NCI-H1417 treated with DMSO at 0.1 percent for 48 hours (cell line): ENCODE measurements at places on chromosomes 7 and 10.

- no peak for DNase-seq
These were observed 44.7 kb upstream of the PITRM1 start for GRCh38 chr10:3217301-3217700.

DNA sequence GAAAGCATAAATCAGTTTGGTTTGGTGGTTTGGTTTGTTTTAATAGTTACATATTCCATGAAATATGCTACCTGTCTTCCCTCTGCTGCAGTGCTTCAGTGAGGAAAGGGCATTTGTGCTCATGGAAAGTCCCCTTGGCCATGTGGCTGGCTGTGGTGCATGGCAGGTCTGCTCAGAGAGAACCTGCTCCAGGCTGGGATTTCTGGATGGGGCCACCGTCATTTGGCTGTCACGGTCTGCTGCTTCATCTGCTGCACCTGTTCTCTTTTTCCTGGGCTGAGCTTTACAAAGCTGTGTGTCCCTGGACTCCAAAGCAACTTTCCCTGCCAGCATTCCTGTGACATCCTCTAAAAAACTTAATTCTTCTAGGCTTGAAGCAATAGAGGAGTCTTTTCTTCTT, 8.9 kb downstream of the CDK14 start:
- no peak for DNase-seq

- DNase-seq, result no peak
These were observed 108.8 kb downstream of the ABCA13 start for GRCh38 chr7:48280100-48280499.

DNA sequence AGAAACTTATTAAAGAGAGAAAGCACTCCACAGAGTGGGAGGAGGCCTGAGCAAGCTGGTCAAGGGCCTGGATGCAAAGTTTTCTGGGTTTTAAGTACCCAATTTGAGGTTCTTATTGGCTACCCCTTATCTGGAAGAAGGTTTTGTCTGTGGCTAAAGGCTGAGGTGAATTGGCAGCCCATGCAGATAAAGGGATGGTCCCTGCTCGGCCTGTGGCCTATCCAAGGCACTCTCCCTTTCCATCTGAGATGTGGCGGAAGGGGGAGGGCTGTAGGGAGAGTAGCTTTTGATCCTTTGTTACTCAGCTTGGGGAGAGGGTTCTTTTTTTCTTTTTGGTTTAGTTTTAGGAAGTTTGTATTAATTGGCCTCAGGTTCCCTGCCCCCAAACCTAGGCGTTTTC, 465.1 kb downstream of the ATRNL1 start:
- DNase-seq, result no peak

GRCh38 chr7:45101748-45102147, 9.7 kb downstream of the TBRG4 start:
- no peak for DNase-seq

GRCh38 chr7:99340659-99341058, 15.0 kb downstream of the ARPC1A start:
- DNase-seq, result no peak

DNA sequence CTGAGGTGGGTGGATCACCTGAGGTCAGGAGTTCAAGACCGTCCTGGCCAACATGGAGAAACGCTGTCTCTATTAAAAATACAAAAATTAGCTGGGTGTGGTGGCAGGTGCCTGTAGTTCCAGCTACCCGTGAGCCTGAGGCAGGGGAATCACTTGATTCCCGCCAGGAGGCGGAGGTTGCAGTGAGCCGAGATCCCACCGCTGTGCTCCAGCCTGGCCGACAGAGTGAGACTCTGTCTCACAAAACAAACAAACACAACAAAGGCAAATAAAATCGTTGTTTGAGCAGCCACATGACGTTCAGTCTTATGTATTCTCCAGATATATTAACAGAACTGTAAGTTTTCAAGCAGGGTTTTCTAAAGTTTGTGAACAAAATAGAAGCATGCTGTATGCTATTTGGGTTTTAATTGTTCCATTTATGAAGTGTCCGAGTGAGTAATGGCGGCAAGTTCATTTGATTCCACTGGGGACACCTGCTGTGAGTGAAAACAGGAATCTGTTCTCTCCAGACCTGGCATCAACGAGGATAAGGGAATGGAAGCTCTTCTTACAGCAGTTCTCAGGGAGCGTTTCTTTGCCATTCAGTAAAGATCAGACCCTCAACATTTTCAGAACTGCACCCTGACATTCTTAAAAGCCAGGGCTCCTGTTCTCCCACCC, 122.5 kb upstream of the PITRM1 start:
- DNase-seq, result peak; percentile 65

DNA sequence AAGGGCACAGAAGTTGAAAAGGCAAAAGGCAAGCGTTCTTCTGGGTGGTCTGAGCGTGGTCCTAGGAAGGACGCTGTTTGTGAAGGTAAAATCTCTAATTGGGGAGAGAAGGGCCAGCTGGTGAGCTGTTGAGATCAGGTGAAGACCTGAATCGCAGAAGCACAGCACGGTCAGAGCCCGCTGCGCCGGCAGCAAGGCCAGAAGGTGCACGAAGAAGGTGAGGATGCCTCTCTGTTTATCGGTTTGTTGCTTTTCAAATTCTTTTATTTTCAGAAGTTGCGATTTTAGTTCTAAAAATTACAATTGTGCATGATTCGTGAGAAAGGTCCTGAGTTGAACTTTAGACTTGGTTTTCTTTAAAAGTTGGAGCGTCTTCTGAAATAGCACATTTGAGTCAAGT, 247.8 kb upstream of the FOXK1 start:
- DNase-seq, result no peak

- no peak for DNase-seq
These were observed 70.0 kb upstream of the COL13A1 start for GRCh38 chr10:69731698-69732097.

GRCh38 chr7:154919344-154920225, 83.3 kb downstream of the PAXIP1 start:
- no peak for DNase-seq

DNA sequence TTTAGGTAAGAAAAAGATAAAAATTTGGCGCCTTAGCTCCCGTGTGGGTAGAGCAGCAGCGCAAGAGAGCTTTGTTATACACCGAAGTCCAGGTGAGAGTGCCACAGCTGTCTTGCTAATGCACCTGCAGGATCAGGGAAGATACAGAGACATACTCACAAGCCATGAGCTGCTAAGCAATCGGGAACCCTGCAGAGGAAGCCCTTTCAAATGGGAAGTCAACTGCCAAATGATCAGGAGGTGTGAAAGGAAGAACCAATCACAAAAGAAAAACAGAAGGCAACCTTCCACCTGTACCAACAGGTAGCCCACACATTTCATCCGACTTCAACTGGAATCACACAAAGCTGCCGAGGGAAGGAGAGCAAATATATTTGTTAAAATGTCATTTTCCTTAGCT, 610.5 kb upstream of the PFKP start:
- DNase-seq, result no peak

DNA sequence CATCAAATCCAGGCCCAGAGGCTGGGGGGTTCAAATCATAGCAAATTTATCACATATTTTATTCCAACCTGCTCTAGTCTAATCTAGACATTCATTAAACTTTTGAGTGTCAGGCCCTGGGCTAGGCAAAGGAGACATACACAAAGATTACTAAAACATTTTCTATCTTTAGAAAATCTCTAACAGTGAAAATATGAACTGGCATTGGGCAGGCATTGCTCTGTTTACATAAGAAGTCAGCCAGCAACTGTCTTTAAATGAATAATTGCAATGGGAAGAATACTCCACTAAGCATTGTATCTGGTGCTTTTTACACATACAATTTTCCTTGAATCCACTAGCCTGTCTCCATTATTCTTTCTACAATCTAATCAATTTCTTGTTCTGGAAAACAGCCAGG, 222.5 kb upstream of the LRRN3 start:
- no peak for DNase-seq

GRCh38 chr10:133258066-133258817, 18.4 kb downstream of the ADAM8 start:
- no peak for DNase-seq

DNA sequence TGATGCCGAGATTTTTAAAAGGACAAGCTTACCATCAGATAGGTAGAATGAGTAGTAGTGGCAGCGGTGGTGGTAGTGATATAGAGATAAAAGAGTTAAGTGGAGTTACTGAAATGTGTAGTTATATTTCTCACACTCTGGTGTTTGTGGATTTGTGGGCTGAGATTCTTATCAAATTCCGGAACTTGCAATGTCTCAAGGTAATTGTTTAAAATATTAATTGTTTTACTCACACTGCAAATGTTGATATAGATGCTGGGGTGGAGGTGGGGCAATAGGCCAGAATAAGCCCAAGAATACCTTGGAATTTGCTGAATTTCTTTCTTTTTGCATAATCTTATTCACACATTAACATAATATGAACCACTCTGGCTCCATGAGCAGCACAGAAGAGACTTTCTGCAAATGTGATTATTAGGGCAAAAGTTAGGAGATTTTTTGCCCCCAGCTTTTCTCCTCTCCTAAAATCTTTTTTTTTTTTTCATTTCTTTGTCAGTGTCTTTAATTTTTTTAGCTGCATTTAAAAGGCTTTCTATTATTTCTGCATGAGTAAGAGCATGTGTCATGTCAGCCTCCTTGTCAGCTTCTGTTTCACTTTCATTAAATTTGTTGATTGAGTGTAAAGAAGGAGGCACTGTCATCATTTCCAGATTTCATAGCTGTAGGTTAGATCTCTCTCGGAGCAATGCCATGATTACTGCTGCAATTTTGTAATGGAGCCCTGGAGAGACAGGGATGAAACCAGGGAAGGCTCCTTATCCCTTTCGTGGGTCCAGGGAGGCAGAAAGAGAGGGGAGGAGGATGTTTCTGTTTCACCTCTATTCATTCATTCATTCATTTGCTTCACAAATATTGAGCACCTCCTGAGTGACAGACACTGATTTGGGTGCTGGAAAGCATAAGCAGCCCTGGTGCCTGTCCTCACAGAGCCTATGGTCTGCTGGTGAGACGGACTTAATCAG, 13.1 kb upstream of the SGMS1 start:
- no peak for DNase-seq

DNA sequence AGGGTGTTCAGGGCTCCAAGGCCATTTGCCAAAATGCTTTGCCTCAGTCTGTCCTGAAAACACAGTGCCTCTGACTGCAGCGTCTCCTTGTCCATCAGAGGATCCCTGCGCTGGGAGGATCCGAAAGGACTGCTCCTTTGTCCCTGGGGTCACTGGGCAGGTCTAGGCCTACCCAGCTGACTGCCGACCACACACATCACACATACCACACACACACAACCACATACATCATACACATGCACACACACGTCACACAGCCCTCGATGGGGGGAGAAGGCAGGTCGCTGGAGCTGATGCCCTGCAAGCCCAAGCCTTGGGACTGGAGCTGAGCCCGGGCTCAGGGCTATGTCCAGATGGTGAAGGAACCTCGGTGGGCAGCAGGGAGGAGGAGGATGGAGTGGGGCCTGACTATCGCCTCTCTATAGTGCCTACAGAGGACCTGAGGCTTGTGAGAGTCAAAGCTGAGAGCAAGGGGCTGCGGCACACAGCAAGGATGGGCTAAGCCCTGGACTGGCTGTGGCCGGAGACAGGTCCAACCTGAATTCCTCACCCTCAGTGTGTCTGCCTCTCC, 29.1 kb downstream of the GPRIN2 start:
- no peak for DNase-seq

DNA sequence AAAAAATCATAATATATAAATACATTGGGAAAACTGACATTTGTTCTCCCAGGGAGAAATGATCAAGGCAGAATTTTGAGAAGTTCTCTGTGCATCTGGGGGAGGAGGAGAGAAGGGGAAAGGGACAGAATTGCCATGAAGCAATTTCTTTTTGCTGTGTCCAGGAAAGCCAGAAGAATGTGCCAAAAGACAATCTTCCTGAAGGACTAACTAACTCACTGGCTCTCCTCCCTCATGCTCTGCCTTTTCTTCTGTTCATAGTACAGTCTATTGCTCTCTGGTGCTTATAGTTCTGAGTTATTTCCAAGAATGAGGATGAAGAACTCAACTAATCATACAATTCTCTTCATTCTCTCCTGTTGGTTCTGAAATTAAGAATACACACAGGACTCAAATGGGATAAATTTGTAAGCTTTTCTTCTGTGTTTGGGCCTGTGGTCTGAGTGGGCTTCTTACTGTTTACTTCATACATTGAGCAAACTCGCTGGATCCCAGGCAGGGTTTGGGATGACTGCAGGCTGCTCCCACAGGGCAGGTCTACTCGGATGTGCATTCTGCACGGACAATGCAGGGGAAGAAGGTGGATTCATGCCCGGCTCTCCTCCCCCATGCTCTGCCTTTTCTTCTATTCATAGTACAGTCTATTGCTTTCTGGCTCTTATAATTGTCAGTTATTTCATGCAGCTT, 22.2 kb upstream of the FAM171A1 start:
- no peak for DNase-seq

DNA sequence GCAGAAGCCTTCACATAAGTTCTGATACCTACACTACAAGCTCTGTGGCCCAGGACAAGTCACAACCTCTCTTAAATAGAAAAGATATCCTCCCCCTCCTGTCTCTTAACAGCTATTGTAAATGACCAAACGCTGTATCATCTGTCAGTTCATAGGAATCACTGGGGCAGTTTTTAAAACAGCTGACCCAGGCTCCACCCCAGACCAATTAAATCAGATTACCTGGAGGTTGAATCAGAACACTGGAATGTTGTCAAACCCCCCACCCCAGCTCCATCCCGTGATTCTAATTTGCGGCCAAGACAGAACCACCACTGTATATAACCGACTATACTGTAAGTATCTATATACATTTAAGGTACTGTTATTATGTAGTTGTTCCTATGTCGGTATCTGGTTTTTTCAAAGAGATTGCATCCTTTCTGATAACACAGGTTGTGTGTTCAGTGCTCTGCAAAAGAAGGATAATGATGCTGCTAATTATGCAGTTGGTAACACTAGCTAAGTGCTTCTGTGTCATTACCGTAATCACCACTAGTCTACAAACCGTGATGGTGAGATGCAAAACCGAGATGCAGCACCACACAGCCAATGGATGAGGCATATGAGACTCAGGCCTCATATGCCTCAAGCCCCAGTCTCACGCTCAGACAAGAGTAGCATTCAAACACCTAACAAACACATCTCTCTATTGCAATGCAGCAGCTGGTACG, 47.4 kb downstream of the TNS3 start:
- no peak for DNase-seq

GRCh38 chr7:21134631-21135030, 293.3 kb upstream of the SP4 start:
- no peak for DNase-seq

DNA sequence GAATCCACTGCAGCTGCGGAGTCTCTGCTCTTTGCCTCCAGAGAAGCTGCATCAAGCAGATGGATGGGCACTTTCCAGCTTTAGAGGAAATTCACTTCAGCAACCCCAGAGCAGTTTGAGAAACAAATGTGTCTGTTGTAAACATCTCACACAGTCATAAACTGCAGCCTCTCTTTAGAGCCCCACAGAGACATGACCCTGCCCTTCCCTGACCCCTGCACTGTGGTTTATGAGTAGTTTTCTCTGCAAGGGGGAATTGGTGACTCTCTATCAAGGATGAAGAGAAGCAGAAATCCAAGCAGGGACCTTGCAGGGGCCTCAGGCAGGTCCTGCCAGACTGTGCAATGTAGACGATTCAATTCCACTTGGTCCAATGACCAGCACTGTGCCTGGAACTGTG, 160.2 kb downstream of the SH2D4B start:
- no peak for DNase-seq

DNA sequence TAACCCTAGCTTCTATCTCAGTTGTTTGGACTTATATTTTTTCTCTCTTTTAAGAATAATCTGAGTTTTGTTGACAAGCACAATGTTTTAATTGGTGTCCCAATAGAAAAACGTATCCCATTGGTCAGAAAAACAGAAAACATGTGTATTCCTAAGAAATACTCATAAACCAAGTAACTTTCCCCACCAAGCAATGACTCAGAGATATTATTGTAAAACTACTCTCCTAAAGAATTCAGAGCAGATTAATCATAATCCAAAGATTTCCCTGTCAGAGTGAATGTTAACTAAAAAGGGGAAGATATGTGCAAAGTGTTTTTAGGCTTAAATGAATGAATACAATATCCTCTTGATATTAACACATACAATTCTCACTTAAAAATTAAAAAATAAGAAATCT, 29.4 kb upstream of the MBL2 start:
- DNase-seq, result no peak
